Kidney epithelial cell (primary cell): ENCODE measurements at places on chromosomes 6 and 20. TPM values are rescaled to one million over a fixed set of nuclear protein-coding genes. Genes with fewer than 3 reads are reported as not detected.

The DEFB124 gene
- not detected in 2 replicates for total RNA-seq

The PKHD1 gene
- 1.6 and 1.8 TPM in 2 replicates for total RNA-seq

The PAX1 gene
- not detected in 2 replicates for total RNA-seq

The RAET1L gene
- 1.5 and 1.8 TPM in 2 replicates for total RNA-seq

The DNPH1 gene
- 239 and 284 TPM in 2 replicates for total RNA-seq

The GRM1 gene
- under 0.01 TPM in 1 of 2 replicates, not detected in the other for total RNA-seq

The GHRH gene
- not detected in 2 replicates for total RNA-seq

The LST1 gene
- 0.42 TPM in 1 of 2 replicates, not detected in the other for total RNA-seq

The DDX43 gene
- 1.1 and 1.2 TPM in 2 replicates for total RNA-seq

The IRF4 gene
- 0.04 and 0.21 TPM in 2 replicates for total RNA-seq

The ASIP gene
- not detected in 2 replicates for total RNA-seq

DNA sequence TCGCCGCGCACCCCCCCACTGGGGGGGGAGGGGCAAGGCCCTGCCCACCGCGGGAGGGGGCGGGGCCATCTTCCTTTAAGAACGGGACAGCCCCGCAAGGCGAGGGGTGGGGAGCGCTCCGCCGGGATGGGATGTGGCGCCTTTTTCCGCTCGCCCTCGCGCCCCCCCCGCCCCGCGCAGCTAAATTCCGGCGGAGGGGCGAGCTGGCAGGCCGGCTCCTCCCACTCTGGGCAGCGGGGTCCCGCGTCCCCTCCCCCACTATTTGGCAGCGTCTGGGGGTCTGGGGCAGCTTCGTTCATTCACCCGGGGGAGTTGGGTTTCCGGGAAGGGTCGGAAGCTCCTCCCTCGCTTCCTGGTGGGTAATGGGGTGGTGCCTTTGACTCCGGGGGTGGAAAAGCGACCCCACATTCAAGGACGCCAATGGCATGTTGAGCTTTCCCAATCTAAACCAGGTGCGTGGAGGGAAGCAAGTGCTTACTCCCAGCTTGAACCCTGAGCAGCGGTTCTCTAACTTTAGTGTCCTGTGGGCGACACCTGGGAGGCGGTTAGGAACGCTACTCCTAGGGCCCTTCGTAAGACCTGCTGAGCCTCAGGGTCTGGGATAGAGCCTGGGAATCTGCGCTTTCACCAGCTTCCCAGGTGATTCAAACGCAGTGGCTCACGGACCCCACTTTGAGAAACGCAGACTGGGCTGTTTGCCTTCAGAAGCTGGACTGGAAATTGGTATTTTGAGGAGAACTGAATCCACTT is 927 bp downstream of the ASXL1 start:
- DNase-seq: no peak

DNA sequence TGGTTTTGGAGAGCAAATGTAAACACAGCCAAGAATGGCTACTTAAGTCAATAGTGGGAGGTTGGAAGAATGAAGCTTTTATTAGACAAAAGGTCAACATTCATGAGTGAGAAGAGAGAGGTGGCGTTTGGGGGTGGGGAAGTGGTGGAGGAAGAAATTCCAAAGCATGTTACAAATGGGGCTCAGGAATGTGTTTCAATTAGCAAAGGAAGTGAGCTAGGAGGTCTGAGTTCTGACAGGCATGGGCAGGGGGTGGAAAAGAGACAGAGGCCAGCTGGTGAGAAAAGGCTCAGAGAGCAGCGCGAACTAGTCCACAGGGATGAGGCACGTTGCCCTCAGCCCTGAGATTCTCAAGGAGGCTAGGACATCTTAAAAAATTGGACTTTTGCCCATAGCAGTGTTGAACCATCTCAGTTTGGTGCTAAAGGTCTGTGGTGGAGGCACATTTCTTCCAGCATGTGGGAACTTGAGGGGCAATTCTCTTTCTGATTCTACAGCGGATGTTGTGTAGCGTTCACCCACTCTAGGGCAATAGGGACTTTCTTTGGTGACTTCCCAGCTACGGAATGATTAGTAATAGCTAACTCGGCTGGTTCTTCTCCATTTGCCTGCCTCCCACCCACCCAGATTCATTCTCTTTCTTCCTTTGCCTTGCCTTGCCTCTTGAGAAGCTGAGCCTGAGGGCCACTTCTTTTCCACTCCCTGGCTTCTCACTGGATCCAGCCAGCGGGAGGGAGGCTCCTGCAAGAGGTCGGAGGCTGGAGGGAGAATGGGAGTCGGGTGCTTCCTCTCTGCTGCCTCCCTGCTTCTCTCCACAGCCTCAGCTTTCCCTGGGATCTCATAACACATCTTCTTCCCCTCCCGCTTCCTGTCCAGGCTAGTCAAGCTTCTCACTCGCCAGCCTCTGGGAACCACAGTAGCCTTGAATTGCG is 45.1 kb upstream of the NEDD9 start:
- peak; percentile 87 for DNase-seq

DNA sequence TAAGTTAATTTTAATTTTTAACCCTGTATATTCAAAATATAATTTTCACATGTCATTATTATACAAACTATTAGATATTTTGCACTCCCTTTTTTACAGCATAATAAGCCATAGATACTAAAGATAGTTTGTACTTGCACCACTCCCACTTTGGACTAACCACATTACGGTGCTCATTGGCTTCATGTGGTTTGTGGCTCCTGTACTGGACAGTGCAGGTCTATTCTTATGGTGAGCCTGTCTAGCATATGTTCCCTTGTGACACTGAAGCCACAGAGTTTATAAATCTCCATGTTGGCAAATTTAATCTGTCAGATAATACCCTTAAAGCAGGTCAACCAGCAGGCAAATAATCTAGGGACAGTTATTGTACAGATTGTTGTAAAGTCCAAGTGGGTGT is 354.4 kb upstream of the KCNQ5 start:
- no peak for DNase-seq

DNA sequence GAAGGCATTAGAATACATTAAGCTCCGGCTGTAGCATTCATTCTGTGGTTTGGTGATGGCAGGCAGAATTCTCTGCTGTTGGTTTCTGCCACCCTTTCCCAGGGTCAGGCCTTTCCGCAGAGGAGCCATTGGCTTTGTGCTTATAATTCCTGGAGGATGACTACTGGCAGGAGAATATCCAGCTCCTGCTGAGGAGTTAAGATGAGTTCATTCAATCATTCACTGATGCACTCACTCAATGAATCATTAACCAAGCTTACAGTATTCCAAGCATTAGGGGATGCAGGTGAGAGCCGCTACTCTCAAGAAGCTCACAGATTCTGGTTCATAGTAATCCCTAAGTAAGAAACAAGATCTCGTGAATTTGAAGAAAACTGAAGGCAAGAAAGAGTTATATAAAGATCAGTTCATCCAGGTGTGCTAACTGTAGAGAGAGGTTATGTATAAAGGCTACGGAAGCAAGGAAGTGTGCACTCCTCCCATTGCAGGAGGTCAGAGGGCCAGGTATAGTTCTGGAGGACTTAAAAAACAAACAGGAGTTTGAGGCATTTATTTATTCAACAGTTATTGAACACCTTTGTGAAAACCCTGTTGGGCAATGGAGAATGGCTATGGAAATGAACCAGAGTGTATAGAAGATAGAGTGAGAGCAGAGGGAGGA is 75.5 kb downstream of the HMGN3 start:
- DNase-seq: peak; percentile 86

DNA sequence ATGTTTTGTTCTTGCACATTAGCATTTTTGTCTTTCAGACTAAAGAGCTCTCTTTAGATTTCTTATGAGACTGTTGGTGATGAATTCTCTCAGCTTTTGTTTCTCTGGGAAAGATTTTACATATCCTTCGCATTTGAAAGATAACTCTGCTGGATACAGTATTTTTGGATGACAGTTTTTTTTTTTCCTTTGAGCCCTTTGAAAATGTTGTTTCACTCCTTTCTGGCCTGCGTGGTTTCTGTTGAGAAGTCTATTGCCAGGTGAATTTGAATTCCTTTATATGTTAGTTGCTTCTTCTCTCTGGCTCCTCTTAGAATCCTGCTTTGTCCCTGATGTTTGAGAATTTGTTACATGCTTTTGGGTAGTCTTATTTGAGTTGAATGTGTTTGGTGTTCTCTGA is 22.2 kb upstream of the KIAA1586 start:
- no peak for DNase-seq

- DNase-seq: no peak
These were observed 96.2 kb upstream of the HMGN3 start for GRCh38 chr6:79330704-79331103.

DNA sequence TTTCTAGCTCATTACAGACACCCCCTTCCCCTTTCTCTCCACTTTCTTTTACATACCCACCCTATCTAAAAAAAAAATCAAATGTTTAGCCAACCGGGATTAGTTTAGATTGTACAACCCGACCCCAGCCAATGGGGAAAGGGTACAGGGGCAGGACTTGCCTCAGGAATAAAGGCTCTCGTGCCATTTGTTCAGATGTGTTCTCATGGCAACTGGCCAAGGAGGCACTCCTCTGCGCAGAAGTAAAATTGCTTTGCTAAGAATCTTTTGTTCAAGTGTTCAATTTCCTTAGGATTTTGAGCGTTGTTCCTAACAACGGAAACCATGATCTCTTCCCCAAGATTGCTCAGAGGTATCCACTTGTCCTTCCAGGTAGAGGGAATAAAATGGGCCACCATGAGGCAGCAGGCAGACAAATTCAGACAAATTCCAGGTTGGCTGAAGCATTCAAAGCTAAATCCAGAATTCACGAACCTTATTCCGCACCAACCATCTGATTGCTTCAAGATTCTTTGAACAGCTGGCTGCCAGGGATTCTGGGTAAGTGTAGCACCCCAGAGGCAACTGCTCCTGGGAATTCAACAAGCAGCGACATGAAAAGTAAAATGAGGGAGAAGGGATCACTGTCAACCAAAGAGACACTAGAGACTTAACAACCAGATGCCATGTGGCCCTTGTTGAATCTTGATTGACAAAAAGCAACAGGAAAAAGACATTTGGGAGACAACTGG is 431.8 kb downstream of the PREX1 start:
- DNase-seq: no peak

DNA sequence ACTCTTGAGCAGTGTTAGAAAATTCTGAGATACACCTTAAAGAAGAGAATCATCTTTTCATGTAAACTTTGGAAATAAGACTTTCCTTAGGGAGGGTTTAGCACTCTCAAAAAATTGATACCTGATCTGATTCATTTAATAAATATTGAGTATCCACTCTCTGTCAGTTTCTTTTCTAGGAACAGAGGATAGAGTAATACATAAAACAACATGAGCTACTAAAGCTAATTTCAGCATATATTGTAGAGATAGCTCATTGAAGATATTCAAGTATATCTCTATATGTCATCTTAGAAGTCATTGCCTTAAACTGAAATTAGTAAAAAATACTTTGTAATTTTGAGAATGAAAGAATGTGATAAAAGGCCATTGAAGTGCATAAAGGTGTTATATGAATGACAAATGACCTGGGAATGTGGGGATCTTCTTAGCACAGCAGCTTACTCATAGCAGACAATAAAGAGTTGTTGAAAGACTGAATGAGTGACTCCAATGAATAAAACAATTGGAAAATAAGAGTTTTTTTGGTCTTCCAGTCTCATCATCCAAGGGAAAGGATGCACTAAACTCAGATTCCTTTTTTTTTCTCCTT is 29.2 kb downstream of the RHAG start:
- DNase-seq: no peak

DNA sequence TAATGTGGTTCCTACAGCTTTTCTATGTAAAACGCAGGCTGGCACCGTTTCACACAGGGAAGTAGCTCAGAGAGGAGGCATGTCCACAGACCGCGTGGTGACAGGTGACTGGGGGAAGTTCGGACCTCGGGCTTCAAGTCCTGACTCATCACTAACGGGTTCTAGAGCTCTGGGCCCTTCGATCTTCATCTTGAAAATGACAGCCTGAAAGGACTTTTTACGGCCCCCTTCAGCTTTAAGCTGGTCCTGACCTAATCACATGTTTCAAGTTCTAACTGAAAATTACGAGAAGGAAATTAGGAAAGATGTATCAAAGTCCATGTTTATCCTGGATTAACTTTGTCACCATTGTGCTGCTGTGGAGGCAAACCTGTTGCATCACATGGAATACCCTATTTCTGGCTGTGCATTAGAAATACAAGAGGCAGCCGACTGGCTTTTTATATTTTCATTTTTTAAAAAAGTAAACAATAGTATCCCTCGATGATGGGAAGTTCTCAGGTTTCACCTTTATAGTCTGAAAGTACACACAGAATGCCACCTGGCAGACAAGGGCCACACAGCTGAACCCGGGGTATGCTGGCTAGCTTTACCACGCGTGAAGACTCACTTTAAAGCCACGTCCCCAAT is 2.0 kb downstream of the MAN1A1 start:
- no peak for DNase-seq

- no peak for DNase-seq
These were observed 73.0 kb upstream of the TULP1 start for GRCh38 chr6:35585658-35586057.

DNA sequence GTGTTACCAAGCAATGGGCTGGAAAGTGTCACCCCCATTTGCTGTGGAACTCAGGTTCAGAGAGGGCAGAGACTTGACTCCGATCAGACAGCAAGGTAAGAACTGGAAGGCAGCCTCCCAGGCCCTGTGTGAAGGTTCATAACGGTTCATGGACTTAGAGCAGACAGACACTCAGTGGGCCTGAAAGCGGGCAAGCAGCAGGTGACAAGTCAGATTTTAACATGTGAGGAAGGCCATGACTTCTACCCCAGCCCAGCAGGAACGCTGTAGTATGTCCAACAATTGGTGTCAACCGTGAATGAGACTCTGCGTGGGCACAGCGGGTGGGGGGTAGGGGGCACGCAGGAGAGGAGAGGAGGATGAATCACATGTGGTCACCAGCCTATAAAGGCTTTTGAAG is 217.6 kb upstream of the SNX9 start:
- no peak for DNase-seq
